Hematopoietic multipotent progenitor cell treated with erythropoietin and hydrocortisone succinate and interleukin-3 and kit ligand, for 15 days (in vitro differentiated cells): ENCODE measurements at places on chromosomes 12 and 14.

DNA sequence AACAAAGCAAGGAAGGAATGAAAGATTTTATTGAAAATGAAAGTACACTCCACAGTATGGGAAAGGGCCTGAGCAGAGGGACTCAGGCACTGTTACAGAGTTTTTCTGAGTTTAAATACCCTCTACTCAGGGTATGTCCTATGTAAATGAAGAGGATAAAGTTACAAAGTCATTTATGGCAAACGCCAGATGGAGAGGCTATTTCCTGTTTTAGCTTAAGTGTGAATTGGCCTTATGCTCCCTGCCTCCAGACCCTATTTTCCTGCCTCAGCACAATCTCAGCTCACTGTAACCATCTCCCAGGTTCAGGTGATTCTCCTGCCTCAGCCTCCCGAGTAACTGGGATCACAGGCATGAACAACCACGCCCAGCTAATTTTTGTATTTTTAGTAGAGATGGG is 6.8 kb upstream of the PHC1 start:
- DNase-seq: no peak

DNA sequence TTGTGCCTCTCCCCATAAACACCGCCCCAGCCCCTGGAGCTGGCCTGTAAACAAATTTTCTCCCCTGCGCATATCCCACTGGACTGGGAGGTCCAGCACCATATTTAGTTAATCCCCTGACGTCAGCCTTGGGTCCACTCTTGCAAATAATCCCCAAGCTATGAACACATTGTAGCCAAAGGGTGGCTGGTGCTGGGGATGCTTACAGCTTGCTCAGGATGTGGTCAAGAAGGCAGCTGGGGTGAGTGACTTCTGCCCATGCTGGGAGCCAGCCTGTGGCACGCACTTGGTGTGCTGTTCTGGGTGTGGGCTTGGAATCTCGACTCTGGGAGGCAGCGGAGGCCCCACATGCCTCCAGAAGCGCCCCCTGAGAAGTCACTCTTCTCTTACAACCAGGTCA is 32.1 kb downstream of the CMKLR1 start:
- DNase-seq: no peak

DNA sequence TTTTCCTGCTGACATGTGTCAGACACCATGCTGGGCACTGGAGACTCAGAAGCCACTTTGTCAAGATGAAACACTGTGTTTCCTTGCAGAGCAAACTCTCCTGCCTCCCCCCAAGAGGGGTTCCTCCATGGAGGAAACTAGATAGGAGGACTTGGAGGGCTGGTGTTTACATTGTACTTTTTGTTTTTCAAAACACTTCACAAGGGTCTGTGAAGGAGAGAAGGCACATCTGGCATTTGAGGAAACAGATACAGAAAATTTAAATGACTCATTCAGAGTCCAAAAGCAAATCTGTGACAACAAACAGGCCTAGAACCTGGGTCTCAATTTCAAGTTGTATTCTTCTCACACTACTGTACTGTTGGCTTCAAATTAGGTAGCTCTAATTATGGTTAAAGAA is 6.7 kb upstream of the CDKL1 start:
- no peak for DNase-seq

DNA sequence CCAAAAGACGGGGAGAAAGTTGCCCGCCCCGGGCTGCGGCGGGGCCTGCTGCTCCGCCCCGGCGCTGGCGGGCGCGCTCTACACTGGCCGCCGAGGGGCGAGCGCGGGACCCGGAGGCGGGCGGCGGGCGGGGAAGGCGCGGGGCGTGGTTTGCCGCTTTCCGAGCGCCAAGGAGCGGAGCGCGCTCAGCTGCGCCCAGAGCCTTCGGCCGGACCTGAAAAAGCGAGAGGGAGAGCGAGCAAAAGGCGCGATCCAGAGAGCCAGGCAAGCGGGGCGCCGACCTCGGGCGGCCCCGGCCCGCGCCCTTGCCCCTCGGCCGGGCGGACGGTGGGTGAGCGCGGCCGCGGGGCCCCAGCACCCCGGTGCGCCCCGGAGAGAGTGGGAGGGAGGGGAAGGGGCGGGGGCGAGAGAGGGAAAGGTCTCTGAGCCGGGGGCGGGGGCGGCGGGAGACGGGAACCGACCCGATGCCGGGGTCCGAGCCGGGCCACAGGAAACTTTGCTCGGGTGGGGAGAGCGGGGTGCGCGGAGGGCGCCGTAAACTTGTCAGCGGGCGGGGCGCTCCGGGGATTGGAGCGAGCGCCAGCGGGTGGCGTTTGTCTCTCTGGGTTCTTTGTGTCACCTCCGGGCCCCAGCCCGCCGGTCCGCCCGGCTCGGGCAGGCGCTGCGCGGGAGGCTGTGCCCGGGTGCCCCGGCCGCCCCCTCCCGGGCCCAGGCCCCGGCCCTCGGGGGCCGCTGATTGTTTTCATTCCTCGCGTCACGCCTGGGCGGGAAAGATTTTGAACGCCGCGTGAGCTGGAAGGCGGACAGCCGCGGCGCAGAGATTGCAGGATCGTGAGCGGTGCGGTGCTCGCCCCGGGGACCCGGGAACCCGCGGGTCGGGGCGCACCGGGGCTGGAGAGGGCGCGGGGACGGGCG is at the start of gene SYNE2:
TSS of gene SYNE2 (plus strand) at position 188 of the 915 bp plus-strand sequence. CDS start 56,145 bp downstream, outside the sequence.
- peak; percentile 20 for DNase-seq

DNA sequence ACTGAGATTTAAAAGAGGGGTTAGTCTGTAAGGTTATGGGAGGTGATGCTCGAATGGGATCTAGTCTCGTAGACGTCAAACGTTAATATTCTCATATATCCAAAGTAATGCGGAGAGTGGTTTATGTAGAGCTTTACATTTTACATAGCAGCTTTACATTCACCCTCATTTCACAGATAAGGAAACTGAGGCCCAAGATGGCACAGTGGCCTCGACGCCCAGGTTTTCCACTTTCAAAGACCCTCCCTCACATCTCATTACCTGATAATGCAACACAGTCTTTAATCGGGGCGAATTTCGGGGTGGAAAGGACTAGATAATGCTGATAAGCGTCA is 450 bp upstream of the TDG start:
- DNase-seq: peak; percentile 22

DNA sequence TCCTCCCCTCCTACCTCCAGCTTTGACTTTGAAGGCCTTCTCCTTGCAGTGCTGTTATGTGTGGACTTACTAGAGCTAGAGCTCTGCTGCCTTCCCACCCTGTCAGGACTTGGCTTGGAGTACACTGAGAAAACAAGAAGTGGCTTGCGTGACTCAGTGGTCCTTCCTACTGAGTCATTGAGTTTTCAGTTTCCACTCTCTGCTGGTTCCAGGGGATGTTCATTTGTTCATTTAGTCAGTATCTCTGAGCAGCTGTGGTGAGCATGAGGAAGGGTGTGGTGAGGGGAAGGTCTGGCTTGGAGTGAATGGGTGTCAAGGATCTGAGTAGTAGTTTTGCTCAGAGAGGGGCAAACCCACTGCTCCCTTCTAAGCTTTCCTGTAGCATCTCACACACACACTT is 17.2 kb upstream of the ELK3 start:
- no peak for DNase-seq

- no peak for DNase-seq
These were observed 53.8 kb upstream of the SGPP1 start for GRCh38 chr14:63781686-63782085.

DNA sequence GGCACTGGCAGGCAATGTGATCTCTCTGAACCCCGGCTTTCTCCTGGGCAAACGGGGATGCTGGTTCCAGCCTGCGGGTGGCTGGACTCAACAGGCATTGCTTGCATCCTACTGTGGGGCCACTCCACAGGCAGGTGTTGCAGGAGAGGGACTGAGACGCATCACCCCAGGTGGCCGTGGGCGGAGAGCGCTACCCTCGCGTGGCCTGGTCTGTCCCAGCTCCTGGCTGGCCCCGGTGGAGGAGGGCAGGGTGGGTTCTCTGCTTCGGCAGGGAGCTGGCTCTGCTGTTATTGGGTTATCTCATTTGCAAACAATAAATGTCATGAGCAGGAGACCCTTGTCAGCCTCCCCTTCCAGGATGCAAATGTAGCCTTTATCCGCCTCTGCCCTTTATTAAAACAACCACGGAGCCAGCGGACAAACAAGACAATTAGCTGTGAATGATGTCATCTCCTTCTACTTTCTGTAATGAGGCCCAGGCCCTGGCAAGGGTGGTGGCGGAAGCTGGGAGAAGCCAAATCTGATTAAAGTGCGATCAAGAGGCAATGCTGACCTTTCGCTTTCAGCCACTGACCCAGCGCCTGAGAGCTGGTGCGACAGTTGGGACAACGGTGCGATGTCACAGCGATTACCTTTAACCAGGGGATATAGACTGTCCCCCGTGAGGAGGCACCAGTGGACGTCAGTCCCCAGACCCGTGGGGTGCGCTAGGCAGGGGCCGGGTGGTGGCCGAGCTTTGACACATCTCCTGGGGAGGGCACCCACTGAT is 161.8 kb downstream of the KIF26A start:
- no peak for DNase-seq

DNA sequence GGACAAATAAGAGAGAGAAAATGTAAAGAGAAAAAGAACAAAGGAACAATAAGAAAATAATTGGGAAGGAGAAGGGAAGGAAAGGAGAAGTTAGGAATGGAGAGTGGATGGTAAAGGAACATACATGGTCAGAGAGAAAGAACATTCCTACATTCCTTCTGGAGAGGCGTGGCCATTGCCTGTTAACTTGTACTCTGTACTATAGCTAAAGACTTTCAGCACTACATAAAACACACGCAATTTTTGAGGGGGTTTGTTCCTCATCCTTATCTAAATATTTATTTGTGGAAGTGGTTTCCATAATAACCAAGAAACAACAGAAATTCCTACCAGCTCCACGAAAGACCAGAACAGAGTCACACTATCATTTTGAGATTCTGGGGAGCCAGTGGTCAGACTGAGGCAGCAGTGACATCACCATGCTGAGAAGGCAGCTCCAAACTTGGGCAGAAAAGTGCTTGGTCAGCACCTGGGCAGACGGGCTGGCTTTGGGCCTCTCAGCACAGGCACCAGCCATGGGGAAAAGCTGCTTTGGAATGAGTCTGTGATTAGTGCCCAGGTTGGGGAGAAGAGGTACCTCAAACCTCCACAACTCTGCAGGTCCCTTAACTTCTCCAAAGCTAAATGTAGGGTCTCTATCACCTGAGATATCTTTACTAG is 125.9 kb upstream of the NTF3 start:
- no peak for DNase-seq

GRCh38 chr12:101919447-101919846 is 42.1 kb downstream of the DRAM1 start:
- no peak for DNase-seq

DNA sequence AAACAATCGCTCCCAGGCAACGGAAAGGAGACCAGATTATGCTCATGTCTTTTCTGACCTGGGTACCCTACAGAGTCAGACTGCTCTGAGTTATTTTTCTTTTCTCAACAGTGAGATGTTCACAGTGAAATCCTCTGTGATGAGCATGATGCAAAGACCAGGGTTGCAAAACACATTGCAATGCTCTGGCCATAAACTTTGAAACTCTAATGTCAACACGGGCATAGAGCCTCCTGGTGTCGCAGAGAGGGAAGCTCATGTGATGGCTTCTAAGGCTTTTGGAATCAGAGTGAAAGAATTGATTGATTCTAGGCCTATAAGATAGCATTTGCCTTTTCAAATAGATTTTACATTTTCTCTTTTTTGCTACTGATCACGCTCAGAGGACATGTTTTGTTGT is 193.4 kb downstream of the RASSF9 start:
- DNase-seq: no peak

DNA sequence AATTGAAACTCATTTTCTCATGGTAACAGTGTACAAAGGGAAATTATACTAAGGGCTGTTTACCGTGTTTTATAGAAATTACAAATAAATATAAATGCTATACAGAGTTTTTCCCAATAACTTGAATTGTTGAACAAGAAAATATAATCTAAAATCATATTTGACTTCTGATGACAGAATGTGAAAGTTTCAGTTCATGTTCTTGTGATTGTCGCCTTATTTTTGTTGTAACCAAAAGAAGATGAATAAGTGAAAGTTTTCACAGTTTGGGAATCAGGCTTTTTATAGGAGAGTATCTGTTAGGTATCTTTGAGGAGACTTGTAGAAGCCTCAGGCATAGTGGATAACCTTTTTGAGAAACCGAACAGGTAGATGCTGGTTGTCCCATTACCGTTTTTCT is 28.1 kb downstream of the ANO6 start:
- no peak for DNase-seq

DNA sequence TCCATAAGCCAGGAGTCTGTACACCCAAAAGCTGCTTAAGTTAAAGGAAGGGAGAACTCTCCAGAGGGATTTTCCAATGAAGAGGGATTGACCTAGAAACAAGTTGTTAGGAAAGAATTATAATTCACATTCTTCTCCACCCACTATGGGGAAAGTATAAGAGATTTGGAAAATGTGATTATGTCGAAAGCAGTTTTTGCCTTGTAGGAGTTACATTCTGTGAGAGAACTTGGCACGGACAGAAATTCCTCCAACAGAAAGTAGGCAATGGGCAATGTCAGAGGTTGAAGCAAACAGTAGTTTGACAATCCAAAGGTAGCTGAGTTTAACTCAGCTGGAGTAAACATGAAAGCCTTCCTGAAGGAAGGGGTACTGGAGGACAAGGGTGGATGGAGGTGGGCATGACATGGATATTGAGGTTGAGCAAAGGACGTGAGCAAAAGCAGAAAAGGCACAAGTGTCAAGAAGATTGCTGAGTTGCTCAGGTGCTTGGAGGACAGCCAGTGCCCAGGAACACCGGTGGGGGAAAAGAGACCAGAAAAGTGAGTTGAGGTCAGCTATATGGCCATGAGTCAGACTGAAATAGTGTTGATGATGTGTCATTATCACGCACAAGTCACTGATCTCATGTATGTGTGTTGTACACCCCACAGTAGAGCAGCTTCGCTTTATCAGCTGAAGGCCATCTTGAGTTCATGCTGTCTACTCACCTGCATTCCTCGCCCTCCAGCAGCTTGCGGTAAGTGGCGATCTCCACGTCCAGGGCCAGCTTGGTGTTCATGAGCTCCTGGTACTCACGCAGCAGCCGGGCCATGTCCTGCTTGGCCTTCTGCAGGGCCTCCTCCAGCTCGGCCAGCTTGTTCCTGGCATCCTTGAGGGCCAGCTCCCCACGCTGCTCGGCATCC is 4.0 kb downstream of the KRT5 start:
- DNase-seq: no peak

GRCh38 chr12:1053690-1054089 is 62.7 kb downstream of the ERC1 start:
- no peak for DNase-seq

GRCh38 chr12:49496417-49497360 is 42.1 kb upstream of the KCNH3 start:
- no peak for DNase-seq

GRCh38 chr14:29654901-29655550 is 272.6 kb downstream of the PRKD1 start:
- no peak for DNase-seq
